ENCODE measurements at places on chromosomes 6 and 20.
A peak's percentile ranks its signal among the peaks of the same experiment; 100 is the strongest.

DNA sequence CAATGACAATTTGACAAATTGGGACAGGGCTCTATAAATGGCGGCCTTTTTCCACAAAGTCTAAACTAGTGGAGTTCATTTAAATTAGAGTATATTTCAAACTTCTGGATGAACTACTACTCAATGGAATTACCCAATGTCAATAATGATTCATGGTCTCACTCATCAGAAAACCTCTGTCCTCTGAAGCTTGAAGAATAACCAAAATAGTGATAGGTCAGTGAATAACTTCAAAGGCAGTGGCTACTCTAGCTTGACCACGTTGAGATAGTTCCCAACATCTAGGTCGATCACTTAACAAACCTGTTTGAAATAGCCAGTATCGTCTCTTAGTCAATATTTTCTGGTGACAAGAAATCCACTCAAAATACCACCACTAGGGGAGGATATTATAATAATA, 197.6 kb downstream of the HDGFL1 start:
- H3K4me1 ChIP-seq, result no peaks in the 10 kb centered on the region
- H3K4me3 ChIP-seq, result no peak overlapping the region
- no peaks in the 10 kb centered on the region for H3K36me3 ChIP-seq
- H3K27me3 ChIP-seq, result peaks cover 3% of the 10 kb centered on the region
- no peak for DNase-seq

- peaks cover 90% of the 10 kb centered on the region for H3K27me3 ChIP-seq
- H3K27ac ChIP-seq, result peak overlapping the region; percentile 61
- no peak overlapping the region for H3K4me3 ChIP-seq
- H3K36me3 ChIP-seq, result peaks cover 7% of the 10 kb centered on the region
- H3K4me1 ChIP-seq, result peaks cover 13% of the 10 kb centered on the region
These were observed 21.8 kb downstream of the POM121L2 start for GRCh38 chr6:27290065-27290849.

DNA sequence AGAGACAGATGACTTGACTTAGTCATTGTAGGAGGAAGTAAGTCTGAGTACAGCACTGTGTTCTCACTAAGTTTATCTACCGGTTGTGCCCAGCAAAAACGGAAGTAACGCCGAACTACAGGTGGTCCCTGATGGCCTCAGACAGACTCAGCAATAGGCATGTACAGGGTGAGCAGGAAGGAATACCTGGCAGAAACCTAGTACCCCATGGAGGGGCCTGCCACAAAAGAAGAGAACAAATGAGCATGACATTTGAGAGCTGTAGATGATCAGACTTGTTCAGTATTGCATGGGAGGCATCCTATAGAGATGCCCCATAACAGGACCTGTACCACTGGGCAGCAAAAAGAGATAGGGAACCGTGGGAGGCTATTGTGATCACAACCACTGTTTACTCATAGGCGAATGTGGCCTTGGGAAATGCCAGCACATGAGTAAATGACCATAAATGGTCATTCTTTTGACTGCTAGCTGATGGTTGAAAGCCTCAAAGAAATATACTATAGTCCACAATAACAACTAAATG, 106.4 kb upstream of the TAB2 start:
- peak overlapping the region; percentile 81 for H3K27ac ChIP-seq
- H3K4me3 ChIP-seq, result peak overlapping the region; percentile 62
- peaks cover 26% of the 10 kb centered on the region for H3K4me1 ChIP-seq
- peak; percentile 35 for DNase-seq
- H3K36me3 ChIP-seq, result peaks cover 30% of the 10 kb centered on the region
- H3K27me3 ChIP-seq, result no peaks in the 10 kb centered on the region

DNA sequence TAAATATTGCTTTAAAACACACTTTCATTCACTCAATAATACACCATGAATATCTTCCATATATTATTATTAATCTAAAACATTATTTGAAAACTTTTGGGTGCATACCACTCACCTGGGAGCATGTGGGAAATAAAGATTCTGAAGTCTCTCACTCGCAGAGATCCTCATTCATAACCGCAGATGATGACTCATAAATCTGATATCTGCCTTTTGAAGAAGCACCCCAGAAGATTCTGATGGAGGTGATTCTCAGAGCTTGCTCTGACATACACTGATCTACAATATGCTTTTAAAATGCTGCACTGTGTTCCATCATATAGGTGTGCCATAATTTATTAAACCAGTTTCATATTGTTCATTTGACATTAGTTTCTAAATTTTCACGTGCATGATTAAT, 135.0 kb upstream of the SGK1 start:
- peaks cover 3% of the 10 kb centered on the region for H3K4me1 ChIP-seq
- no peak overlapping the region for H3K27ac ChIP-seq
- H3K4me3 ChIP-seq, result no peak overlapping the region

DNA sequence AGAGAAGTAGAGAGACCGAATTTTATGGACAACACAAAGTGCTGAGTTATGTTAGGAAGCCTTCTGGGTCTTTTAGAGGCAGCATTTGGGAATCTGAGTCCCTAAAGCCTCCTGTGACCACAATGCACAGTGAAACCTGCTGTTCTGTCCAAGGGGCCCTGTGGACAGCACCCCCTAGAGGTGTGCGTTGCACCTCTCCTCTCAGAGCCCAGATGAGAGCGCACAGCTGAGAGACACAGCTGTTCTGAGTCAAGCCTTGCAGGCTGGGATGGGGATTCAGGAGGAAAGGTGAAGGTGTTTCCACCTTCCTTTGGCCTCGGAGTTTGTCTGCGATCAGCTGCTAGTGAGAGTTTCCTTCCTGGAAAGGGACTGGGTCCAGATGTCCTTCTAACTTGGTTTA, 13.0 kb downstream of the PCK1 start:
- H3K4me1 ChIP-seq, result no peaks in the 10 kb centered on the region
- H3K27me3 ChIP-seq, result peaks cover 21% of the 10 kb centered on the region
- no peak overlapping the region for H3K27ac ChIP-seq

DNA sequence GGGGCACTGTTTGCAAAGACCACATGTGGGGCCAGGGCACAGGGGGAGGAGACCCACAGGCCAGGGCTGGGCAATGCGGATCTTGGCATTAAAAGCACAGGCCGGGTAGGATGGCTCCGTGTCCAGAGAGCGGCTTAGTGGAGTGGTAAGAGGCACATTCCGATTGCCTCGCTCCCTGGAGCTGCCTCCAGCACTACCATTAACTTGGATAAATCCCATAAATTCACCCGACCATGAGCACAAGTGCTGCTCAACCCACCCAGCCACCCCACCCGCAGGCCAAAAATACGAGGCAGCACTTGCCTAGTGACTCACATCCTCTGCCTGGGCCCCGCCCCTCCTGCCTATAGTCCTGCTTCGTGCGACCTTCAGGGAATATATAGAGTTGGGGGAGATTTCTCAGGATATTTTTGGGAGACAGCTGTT, 67.5 kb upstream of the QKI start:
- H3K27me3 ChIP-seq, result no peaks in the 10 kb centered on the region
- H3K36me3 ChIP-seq, result no peaks in the 10 kb centered on the region
- no peak for DNase-seq

Data from activated naive CD8-positive, alpha-beta T cell treated with anti-CD3 and anti-CD28 coated beads, Interleukin-2, amount 10 ng/mL, durations not matched to agents 7 days and 5 days (primary cell).